ENCODE measurements at places on chromosomes 3 and 15.
A peak's percentile ranks its signal among the peaks of the same experiment; 100 is the strongest.

- DNase-seq, result peak; percentile 36
These were observed 28.0 kb downstream of the CCDC33 start for GRCh38 chr15:74264081-74264501.

- no peak for DNase-seq
These were observed 173.6 kb downstream of the UBE2E2 start for GRCh38 chr3:23376516-23377248.

DNA sequence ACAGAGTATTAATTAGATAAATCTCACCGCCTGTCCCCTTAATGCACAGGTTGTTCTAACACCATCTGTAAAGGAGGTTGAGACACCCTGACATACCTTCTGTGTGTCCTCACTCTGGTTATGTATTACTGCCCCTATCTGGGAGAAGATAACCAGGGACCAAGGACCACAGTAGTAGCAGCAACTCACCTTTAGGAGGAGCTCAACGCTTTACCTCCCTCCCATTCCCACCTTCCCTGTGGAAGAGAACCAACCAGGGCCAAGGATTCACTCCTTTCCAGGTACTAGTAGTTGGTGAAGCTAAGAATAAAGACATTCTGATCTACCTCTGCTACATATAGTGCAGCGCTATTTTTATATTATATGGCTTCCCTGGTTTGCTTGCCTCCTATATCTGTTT is 232.6 kb downstream of the MEX3B start:
- peak; percentile 12 for DNase-seq

DNA sequence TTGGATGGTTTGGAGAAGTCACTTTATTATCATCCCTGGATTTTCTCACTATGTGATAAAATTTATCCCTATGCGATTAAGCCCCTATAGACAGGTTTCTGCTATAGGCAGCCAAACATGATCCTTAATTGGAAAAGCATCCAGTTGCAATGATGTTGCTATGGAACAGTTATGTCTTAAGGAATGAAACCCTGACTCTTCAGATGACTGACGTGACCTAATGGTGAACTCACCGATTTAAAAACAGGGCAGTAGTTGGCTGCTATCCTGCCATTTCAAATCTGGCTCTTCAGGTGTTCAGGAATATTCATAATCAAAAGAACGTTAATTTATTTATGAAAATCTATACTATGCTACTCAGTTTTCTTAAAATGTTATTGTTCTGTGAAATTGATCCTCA is 106.8 kb upstream of the ROBO1 start:
- no peak for DNase-seq

DNA sequence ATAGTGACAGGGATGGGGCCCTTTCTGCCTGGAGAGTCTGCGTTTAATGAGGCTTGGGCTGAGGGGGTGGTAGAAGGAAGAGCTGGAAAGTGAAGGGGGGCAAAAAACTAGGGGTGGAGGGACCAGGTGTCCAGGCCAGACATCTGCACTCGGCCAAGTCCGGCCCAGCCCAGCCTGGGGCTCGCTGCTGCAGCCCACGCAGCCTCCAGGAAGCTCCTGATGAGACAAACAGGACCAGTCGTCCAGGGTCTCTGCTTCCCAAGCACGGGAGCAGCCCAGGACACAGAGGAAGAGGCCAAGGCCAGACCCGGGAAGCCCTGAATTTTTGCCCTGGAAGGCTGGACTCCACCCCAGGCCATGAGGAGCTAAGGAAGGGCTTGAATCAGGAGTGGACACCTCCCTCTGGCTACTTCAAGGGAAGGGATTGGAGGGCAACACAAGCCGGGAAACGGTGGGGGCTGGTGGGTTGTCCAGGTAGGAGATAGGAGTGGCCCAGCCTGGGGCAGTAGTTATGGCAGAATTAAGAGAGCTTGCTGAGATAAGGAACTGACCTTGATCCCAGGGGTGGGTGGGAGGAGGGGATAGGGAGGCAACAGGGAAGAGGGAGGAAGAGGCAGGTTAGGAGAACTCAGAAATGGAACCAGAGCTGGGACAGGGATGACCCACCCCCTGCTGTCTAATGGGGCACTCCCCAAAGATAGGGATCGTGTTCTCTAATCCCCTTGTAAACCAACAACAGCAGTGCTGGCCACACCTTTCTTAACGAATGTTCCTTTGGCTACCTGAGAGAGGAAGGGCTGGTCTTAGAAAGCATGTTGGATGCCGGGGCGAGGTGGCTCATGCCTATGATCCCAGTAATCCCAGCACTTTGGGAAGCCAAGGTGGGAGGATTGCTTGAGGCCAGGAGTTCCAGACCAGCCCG is 89.5 kb downstream of the ANP32A start:
- DNase-seq, result no peak

DNA sequence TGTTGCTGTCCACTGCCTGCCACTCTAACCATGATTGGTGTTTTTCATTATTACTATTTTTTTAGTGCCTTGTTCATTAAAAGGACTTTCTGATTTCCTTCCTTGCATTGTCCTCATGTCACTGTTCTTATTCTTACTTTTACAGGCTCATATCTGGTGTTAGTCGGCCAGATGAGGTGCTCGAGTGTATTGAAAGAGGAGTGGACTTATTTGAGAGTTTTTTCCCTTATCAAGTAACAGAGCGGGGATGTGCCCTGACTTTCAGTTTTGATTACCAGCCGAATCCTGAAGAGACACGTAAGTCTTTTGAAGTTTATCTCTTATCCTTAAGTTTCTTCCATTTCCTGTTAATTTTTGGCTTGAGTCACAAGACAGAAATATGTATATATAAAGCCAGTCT is 23.2 kb downstream of the QTRT2 start:
- no peak for DNase-seq

DNA sequence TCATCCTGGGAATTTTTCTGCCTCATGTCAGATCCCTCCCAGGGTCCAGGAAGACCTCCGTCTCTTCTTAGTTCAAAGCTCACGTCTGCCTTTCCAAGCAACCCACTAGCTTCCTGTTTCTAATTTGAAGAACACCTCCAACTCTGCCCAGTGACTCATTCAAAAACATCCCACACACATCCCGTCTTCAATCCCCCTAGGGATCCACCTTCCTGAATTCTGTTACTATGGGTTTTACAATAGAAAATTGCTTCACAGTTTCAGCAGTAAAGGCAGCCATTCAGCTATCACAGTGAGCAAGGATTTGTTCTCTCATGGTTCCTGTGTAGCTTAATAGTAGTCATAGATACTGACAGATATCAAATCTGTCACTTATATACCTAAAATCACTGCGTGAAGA is 308.3 kb upstream of the CCDC54 start:
- DNase-seq, result no peak

GRCh38 chr15:52440946-52441345 is 87.7 kb downstream of the MYO5A start:
- no peak for DNase-seq

- no peak for DNase-seq
These were observed 53.5 kb downstream of the BSN start for GRCh38 chr3:49607796-49608195.

GRCh38 chr3:33167716-33168336 is 50.8 kb downstream of the SUSD5 start:
- no peak for DNase-seq

- DNase-seq, result peak; percentile 1
These were observed 92.4 kb upstream of the ANKRD34C start for GRCh38 chr15:79190093-79190492.

GRCh38 chr15:28942046-28942445 is 56.3 kb downstream of the APBA2 start:
- no peak for DNase-seq

GRCh38 chr3:46070595-46071093 is 43.4 kb upstream of the XCR1 start:
- no peak for DNase-seq

- DNase-seq, result no peak
These were observed 164.3 kb downstream of the CACNA1D start for GRCh38 chr3:53658613-53659193.

- peak; percentile 77 for DNase-seq
These were observed at the start of gene NR2F2 for GRCh38 chr15:96330450-96331143. NR2F2 (plus strand) TSS chr15:96330700; CDS start chr15:96332106, 1,406 bp downstream.

DNA sequence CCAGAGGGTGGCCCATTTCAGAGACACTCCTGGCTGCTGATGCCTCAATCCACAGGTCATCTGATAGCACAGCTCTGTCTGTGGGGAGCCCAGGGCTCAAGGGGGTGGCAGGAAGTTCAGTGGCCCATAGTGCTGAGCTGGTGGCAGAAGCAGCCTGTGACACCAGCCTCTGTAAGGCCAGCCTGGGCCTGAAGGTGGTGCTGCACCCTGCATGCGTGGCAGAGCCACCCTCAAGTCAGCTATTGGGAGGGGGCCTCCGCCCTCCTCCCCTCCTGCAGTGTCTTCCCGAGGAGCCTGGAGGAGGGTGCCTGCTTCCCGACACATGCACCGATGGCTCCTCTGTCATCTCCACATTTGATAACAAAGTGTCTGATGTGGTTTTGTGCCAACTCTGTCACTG is 3.0 kb downstream of the PLA1A start:
- no peak for DNase-seq

- peak; percentile 72 for DNase-seq
These were observed 34.2 kb upstream of the PRR23E start for GRCh38 chr3:127158614-127159229.

- no peak for DNase-seq
These were observed 183.8 kb downstream of the NEK10 start for GRCh38 chr3:27185231-27185989.

- DNase-seq, result no peak
These were observed 1.2 kb downstream of the CLN6 start for GRCh38 chr15:68228143-68228970.

GRCh38 chr15:101288905-101289513 is 6.0 kb downstream of the SNRPA1 start:
- peak; percentile 47 for DNase-seq
